ENCODE measurements at places on chromosomes 11 and 22.

DNA sequence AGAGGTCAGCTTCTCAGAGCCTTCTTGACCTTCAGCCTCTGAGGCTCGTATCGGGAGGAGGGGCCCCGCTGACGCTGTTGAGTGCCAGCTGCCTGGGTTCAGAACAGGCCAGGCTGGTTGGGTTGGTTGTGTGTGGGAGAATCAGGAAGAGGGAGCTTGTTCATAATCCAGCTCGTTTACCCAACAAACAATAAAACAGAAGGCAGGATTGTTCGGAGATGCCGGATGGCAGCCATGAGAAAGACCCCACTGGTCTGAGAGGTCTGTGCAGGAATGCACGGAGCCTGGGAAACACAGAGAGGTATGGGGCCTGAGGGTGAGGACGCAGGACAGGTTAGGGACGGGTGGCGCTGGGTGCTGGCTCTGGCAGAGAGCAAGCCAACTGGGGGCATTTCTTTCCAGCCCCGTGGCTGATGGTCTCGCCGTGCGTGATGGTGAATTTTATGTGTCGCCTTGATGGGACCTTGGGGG, 31.6 kb upstream of the SHANK2 start:
- no peak for DNase-seq

- no peak for DNase-seq
Observed at GRCh38 chr11:17633987-17634775, 85.2 kb upstream of the MYOD1 start.

DNA sequence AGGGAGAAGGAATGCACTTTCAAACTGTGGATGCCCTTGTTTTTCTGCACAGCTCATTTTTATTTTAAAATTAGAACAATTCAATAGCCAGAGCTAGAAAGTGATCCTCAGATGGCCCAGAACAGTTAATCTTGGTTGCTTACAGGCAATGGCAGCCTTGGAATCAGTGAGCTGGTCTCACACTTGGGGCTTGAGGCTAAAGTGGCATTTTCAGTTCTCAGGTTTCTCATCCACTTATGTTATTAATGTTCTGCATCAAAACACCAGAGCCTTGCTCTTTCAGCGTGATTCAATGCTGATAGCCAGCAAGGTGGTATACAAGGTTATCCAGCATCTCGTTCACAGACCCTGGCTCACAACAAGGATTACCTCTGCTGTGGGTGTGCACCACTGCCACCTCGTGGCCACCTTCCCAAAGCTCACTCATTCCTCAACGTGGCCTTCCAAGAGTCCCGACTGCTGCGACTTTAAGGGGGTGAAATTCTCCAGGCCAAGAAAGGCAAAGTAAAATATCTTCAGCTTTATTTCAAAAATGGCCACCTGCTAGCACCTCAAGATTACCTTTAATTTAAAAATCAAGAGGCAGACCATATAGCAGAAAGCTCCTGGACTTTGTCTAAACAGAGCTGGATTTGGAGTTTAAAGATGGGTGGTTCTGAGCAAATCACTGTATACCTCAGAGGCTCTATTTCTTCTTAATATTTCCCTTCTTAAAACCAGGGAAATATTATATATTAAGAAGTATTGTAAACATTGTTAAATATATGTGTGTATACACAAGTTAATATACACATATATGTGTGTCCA, 34.2 kb upstream of the FSHB start:
- DNase-seq = peak; percentile 39

- DNase-seq = peak; percentile 81
Observed at GRCh38 chr22:20566420-20567260, 59.2 kb downstream of the MED15 start.

- no peak for DNase-seq
Observed at GRCh38 chr22:42879371-42880021, 22.4 kb upstream of the ARFGAP3 start.

DNA sequence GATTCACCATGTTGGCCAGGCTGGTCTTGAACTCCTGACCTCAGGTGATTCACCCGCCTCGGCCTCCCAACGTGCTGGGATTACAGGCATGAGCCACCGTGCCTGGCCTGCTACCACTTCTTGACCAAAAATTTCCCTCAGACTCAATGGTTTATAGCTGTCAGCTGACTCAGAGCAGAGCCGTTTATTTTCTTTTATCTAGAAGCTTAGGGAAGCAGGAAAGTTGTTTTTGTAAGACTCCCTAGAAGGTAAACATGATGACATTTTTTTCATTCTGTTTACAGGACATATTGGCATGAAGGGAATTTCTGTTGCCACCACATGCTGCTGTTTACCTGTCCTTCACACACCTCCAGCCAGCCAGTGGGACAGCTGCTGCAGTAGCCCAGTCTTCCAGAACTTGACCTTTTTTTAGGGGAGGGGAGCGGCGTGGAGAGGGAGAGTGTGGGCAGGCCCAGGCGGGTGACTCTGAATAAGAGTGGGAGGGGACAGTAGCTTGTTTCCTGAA, 56.1 kb upstream of the PTPRJ start:
- peak; percentile 46 for DNase-seq

- no peak for DNase-seq
Observed at GRCh38 chr22:43441216-43441615, 29.4 kb downstream of the MPPED1 start.

GRCh38 chr11:75330291-75330690, 21.2 kb downstream of the ARRB1 start:
- no peak for DNase-seq

- no peak for DNase-seq
Observed at GRCh38 chr11:123098990-123099389, 37.1 kb upstream of the HSPA8 start.

- DNase-seq = no peak
Observed at GRCh38 chr11:4890279-4890678, 8.6 kb downstream of the OR51T1 start.
